Activated CD8-positive, alpha-beta memory T cell treated with anti-CD3 and anti-CD28 coated beads for 1 hour (primary cell): ENCODE measurements at places on chromosomes 5 and 9.

DNA sequence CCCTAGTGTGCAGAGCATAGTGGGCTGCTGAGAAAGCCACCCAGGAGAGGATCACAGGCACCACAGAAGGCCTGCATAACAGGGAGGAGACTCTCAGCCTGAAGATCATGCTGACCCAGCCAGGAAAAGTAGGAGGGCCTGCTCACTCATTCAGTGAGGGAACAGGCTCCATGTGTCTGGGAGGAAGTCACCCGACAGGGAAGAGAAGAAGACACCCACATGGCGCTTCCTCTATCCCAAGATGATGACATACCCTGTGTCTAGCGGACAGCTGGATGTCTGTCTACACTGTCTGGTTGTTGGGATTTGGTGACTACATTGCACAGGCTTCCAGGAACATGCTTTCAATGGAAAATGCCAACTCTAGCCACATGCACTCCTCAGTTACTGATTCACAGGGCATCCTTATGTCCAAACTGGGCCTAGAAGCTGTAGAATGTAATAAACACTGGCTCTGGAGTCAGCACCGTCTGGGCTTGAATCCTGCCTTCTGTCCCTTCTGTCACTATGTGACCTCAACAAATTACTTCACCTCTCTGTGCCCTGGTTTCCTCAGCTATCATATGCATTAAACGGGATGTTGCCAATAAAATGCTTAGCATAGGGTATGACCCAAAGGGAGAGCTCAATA lies 47.6 kb downstream of the KLHL3 start:
- no peak for DNase-seq

DNA sequence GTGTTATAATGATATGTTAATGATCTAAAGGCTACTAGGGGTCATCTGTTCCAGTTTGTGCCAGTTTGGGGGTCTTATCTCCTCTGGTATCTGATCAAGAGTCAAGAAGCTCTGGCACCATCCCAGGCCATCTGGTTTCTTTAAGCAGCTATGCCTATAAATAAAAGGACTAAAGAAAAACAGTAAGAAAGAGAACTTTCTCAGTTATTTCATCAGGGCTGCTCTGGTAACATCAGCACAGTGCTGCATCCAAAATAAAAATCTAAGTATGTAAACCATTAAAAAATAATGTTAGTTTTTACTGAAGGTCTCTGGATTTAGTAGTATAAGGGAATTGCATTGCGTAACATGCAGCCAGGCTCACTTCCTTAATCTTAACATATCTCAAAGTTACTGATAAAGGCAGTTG lies 185.0 kb downstream of the NR2F1-AS1 start:
- no peak for DNase-seq

DNA sequence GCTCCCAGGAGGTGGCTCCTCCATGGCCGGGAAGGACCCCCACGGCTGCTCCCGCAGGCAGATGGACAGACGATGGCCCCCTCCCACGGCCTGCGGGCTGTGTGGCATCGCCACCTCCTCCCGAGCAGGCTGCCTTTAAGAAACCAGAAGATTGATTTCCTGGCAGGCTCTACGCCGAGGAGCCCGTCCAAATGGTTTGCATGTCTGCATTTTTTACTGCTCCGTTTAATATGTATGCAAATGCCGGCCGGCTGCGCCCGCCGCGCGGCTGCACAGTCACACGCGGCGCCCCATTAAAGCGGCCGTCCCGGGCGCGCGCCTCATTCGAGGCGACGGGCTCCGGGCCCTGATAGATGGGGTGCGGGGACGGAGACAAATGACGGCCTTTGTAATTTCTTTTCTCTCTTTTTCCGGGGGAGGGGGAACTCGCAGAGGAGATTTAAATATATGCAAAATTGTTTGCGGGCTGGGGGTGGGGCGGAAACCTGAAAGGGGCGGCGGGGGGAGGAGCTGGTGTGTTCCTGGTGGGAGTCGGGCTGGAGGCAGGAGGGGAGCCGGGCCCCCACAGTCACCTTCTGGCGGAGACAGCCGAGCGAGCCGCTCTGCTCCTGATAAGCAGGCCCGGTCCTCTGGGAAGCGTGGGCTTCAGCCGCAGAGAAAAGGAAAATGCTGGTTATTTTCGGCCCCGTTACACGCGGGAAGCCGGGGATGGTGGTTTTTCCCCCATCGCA lies 158.7 kb upstream of the IER5L start:
- DNase-seq, result no peak

DNA sequence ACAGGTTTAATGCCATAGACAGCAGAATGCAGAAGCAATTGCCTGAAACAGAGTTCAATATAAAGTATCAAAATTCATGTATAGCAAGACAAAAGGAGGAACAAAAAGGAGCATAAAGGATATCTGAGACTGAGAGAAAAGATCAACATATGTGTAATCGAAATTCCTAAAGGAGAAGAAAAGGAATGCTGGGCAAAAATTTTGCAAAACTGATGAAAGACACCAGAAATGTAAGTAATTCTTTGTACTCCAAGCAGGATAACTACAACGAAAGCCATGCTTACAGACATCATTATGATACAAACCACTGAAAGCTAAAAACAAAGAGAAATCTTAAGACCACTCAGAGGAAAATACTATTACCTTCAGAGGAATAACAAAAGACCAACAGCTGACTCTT lies 72.8 kb upstream of the MTAP start:
- no peak for DNase-seq

GRCh38 chr5:111478266-111478665 lies 34.1 kb downstream of the STARD4 start:
- DNase-seq, result no peak

DNA sequence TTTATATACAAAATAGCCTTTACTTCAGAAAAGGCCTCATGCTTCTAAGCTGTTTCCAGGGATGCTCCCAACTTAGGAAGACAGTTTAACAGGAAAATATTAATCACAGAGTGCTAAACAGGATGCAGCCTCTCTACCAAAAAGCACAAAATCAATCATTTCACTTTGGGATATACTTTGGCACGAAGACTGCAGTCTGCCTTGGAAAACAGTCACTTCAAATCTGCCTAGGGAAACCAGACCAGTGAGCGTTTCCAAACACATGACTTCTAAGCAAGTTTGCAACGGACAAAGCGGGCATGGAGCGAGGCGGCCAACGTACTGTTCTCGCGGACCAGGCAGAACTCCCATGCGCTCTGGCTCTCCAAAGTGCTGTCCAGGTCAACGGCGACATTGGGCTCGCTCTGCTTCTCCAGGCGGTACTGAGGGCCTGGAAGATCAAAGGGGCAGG lies 201.0 kb downstream of the MAPKAP1 start:
- DNase-seq, result no peak

- DNase-seq, result peak; percentile 14
Observed at GRCh38 chr5:91101600-91102379, 281.3 kb downstream of the ARRDC3 start.

DNA sequence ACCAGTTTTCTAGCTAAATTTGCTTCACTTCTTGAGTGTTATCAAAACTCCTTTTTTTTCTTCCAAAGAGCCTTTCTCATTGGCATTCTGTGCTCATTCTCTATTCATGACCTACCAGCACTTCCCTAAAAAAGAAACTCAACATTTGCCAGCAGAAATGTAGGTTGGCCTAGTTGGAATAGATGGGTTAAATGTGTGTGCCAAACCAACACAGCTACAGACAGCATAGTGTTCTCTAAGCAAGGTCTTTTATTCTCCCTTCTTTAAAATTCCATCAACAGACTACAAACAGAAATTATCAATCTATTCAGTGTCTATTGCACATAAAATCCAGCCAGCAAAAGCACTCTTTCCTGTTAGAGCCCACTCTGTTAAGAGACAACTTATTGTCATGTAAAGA lies 255.8 kb upstream of the PUM3 start:
- DNase-seq, result no peak

- no peak for DNase-seq
Observed at GRCh38 chr5:155665361-155665760, 651.8 kb downstream of the KIF4B start.

DNA sequence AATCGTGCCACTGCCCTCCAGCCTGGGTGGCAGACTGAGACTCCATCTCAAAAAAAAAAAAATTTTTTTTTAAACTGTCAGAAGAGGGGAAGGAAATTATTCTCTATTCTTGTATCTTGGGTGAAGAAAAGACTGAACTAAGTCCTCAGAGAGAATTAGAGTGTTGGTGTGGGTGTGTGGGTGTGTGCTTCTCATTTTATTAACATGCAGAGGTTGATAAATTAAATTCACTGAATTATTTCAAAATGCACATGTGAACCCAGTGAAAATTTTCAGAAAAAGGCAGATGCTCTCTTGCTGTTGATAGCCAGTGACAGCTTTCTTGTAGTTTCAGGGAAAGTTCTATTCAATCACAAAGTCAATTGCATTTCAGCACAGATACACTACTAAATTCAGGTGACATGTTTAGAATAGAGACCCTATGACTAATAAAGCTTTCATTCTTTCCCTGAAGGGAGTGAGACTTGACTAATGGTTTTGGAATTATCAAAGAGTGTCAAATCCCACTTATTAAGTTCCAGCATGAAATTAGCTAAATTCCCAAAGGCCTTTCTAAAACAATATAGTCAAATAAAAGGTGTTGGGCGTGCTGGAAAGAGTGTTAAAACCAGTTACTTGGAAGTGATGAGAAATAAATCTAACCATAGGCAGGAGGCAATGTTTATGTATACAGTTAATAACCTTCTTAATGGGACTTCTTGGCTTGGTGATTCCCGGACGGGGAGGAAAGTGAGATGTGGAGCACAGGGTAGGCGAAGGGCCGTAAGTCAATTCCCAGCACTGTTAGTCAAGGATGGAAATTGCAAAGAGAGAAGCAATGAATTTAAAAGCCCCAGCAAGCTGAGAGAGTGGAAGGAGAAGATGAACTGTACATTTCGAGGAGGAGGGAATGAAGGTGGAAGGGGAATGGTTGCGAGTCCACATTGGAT lies 103.2 kb upstream of the SPATA31D4 start:
- no peak for DNase-seq

DNA sequence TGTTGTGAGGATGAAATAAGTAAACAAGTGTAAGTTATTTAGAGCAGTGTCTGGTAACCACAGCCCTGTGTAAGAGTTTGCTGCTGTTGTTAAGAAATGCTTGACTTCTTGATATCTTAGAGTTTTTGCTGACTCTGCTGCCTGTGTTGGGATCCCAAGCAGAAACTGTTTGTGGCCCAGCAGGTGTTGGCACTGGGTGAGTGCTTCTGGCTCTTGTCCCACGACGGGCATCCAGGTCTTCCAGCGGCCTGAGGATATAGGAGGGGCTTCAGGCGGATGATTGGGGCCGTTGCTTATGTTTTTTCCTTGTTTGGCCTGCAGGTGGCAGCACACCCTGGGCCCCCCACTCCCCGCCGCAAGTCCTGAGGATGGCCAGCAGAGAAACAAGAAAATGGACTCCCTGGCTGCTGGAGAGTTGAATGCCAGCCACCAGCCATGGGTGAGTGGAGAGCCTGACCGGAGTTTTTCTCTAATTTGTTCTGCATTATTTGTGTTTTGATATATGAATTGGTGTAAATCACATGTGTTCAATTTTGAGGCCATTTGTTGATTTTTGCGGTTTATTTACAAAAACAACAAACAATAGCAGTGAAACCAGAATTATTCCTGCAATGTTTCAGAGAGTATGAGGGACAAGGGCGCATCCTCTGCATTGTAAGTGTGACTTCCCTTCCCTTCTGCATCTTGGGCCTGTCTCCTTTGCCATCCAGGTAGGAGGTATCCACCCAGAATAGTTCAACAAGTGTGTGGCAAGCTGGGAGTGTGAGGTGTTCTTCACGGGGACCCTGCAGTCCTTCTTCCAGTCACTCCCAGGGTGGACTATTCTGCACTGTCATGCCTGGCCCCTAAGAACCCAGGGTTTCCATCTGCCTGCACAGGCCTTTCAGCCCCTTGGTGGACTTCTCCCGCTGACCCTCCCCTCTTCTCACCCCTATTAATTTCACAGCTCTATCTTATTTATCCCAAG lies 50.3 kb downstream of the SLC22A5 start:
- DNase-seq, result peak; percentile 45

DNA sequence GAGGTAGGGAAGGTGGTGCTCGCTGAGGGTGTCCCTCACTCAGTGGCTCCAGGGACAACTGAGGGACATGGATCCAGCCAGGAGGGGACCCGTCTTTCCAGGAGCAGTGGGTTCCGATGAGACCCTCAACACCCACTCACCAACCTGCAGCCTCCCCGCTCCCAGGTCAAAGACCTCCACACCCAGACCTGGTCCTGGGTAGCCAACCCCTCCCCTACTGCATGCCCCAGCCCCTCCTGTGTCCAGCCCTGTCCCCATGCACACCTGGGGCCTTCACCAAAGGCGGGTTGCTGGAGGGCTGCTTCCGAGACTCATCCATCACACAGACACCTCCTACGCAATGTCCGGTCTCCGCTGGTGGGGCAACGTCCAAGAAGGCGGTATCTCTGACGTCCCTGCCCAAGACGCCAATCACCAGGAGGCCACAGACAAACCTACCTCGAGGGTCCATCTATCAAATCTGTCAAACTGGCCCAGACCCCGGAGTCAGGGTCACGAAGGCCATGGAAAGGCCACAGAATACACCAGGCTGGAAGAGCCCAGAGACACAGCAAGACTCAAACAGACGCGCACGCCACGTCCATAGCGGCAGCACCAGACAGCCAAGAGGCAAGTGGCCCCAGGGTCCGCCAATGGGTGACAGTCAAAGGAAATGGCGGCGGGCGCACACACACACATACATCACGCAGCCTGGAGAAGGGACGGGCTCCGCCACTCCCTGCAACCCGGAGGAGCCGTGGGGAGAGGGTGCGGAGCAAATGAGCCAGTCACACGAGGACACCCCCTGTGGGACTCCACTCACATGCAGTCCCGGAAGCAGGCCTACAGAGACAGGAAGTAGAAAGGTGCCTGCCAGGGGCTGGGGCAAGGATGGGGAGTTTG lies 10.8 kb downstream of the NACC2 start:
- DNase-seq, result no peak

- DNase-seq, result no peak
Observed at GRCh38 chr5:59533730-59534108, 359.8 kb downstream of the PDE4D start.

- no peak for DNase-seq
Observed at GRCh38 chr5:105982526-105982925, 1688.2 kb downstream of the EFNA5 start.

GRCh38 chr9:34045903-34046302 lies 2.8 kb downstream of the UBAP2 start:
- no peak for DNase-seq
